Left renal pelvis (tissue), 4 donors: ENCODE measurements at places on chromosomes 16 and 17. TPM values are rescaled to one million over a fixed set of nuclear protein-coding genes. Genes with fewer than 3 reads are reported as not detected.

- no peak for DNase-seq
These were observed 27.2 kb downstream of the LLGL2 start for GRCh38 chr17:75552425-75553294.

DNA sequence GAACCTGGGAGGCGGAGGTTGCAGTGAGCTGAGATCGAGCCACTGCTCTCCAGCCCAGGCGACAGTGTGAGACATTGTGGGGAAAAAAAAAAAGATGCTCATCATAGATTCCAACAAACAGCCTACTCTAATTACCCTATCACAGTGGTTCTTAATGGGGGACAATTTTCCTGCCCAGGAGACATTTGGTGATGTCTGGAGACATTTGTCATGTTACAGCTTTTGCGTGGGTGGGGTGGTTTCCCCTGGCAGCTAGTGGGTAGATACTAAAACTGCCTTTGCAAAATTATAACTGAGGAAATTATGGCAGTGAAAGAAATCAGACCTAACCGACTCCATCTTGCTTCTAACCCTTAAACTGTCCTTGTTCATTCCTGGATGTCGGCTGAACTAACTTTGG is 92.5 kb upstream of the RBL2 start:
- no peak for DNase-seq

DNA sequence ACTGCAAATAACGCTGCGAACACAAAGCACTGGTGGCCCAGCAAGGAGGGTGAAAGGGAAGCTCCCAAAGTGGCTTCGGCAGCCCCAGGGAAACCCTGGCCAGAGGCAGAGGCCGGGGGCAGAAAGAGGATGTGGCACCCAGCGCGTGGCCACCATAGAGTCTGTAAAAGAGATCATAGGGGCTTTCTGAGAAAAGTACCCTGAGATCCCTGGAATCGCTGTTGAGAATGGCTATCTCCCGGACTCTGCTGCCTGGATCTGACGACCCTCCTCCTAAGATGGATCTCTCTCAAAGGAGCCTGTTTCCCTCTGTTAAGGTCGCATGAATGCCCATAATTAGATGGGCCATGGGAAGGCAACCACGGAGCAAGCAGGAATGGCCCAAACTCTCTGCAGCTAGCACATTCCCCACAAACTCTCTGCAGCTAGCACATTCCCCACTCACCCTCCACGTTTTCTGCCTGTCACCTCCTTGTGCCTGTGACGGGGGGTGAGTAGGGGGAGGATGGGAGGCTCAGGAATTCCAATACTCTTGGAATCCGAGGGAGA is 364.4 kb downstream of the XYLT1 start:
- DNase-seq = no peak

Gene TBC1D3E
- polyA plus RNA-seq = not detected

DNA sequence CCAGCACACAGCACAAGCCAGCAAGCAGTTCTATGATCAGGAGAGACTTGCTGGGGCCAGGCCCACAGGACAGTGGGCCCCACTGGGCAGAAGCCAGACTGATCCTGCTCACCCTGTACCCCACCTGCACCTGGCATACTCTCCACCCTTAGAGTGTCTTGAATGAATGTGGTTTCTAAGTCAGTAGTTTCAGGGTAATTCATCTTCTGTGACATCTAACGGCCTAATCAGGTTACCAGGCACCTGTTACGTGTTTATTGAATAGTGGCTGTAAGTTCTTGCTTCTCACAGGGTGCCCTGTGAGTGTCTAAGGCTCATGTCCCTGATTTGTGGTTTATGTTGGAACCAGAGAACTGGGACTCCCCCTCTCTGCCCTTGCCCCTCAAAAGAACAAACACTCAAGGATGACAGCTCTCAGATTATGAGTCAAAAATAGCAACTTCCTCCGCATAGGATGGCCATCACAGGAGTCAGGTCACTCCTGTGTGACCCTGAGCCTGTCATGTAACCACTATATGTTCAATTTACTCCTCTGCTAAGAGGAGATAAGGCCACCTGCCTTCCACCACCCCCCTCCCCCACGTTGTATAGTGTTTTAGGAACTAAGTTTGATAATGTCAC is 7.0 kb upstream of the OR2C1 start:
- DNase-seq = no peak

DNA sequence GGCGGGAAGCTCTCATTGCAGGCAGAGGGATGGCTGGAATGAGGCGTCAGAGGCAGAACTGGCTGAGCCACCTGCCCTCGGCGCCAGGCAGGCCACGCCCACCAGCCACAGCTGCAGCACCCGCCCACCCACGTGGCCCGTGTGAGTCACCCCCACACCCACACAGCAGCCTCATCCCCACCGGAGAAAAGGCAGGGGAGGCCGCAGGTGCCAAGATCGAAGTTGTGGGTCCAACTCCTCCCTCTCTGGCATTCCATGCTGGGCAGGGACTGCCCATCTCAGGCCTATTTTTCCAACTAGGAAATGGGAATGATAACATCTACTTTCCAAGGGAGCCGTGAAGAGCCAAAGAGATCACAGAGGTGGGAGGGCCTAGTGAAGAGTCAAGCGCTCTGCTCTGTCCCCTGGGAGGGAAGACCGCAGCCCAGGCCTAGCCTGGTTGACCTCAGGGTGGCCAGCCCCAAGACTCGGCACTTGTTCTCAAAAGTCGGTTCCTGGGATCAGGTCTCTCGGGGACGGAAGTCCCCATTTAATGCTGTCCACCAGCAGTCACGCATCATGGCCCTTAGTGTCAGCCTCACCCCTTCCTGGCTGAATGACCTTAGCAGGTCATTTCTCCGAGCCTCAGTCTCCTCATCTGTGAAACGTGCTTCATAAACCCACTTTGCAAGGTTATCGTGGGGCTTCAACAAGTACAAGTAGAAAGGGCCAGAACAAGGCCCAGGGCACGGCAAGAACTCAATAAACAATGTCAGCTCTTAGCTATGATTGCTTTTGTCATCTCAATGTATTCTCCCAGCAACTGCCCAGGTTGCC is at the start of gene TRPV3:
TRPV3 (minus strand) TSS at position 45 of the 816 bp plus-strand sequence. CDS start 2,962 bp downstream, outside the sequence.
- no peak for DNase-seq

Gene CHST5
- 0.56 TPM for polyA plus RNA-seq

DNA sequence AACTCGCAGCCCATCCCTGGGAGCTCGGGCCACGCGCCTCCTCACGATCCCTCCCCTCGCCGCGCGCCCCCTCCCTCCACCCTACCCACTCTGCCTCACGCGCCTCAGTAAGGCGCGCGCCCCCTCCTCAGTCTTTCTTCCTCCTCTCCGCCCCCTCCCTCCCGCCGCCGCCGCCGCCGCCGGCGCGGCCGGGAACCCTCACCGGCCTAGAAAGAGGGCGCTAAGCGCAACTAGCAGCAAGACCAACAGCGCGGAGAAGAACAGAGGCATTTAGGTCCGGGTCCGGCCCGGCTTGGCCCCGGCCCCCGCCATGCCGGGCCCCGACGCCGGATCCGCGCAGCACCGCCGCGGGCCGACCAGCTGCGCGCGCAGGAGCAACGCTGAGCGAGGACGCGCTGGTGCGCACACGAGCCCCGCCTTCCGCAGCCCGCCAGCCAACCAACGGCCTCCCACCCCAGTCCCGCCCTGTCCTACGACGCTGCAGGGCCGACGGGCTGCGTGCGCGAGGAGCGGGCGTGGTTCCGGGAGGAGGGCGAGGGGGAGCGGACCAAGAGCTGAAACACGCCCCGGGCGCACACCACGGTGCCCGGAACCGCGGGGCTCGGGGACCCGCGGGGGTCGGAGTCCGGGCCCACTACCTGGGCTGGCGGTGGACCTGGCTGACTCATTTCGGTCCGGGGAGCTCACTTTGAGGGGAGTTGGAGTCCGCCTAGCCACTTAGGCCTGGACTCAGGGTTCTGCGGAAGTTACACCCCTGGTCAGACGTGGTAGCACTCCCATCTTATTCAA is at the start of gene BLTP2:
BLTP2 (minus strand) TSS at position 372 of the 789 bp plus-strand sequence; CDS start at position 270, 102 bp downstream.
- DNase-seq = peak; percentile 88

GRCh38 chr17:78461799-78462053 is 83.3 kb downstream of the PGS1 start:
- DNase-seq = no peak

GRCh38 chr16:54273566-54273965 is 13.0 kb downstream of the IRX3 start:
- no peak for DNase-seq

Gene KRT39
- polyA plus RNA-seq = not detected

DNA sequence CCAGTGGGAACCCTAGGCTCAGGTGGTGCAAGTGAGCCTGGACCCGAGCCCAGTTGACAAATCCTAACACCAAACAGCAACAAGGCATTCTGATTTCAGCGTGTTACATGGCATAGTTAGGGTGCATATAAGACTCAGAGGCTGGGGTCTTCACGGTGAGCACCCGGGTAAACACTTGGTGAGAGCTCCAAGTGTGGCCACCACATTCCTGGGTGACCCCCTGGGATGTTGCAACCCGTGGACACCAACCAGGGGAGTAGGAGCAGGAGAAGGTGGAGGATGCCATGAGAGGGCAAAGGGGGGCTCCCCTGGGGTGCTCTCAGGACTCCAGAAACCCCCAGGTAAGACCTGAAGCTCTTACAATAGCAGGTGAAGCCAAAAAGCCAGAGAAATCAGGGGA is 69.9 kb upstream of the CDH5 start:
- DNase-seq = no peak

Gene VAT1
- polyA plus RNA-seq = 107 TPM

- DNase-seq = no peak
These were observed 5.9 kb downstream of the UQCRC2 start for GRCh38 chr16:21959050-21959449.

Gene KCTD19
- 0.98 TPM for polyA plus RNA-seq

DNA sequence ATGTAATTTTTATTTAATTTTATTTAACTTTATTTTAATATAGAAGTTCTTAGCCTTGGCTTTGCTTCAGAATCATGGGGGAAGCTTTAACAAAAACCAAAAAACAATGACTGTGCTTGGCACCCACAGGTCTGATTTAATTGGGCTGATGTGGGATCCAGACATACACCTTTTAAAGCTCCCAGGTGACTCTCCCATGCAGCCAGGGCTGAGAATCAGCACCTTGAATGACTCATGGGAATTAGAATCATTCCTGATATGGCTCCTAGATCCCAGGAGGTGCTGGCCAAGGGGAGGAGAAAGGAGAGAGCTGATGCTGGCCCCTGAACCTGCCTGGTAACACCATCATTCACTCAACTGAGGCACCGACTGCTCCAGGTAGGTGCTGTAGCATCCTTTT is 240.7 kb downstream of the PARN start:
- no peak for DNase-seq

GRCh38 chr16:86195863-86196630 is 297.1 kb downstream of the IRF8 start:
- no peak for DNase-seq

DNA sequence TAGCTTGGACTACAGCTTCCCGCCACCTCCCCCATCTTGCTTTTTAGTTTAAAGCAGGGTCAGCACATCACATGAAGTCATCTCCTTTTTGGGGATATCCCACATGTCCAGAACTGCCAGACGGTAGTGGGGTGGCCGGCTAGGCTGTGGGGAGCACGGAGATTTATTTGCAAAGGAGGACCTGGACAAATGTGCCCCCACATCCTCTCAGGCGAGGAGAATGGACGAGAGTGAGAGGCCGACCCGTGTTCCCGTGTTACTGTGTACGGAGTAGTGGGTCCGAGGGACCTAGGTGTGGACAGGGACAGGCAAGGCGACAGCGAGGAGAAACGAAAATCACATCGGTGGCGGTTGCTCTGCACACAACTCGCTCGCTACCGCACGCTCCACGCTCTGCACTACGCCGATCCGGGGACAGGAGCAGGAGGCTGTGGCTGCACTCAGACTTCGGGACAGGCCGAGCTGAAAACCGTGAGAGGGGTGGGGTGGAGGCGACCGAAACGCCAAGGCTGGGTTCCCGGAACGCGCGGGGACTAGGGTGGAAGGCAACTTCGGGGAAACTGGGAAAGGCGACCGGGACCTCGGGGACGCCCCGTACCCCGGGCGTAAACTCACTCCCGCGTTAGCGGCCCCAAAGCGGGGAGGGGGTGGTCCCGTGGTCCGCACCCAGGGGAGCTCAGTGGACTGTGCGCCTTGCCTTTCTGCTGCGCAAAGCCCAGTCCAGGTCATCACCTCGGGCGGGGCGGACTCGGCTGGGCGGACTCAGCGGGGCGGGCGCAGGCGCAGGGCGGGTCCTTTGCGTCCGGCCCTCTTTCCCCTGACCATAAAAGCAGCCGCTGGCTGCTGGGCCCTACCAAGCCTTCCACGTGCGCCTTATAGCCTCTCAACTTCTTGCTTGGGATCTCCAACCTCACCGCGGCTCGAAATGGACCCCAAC is at the start of gene MT1A:
MT1A (plus strand) TSS at position 853 of the 937 bp plus-strand sequence; CDS start at position 926, 73 bp downstream.
- DNase-seq = no peak

Gene MYH1
- 0.04 TPM for polyA plus RNA-seq

DNA sequence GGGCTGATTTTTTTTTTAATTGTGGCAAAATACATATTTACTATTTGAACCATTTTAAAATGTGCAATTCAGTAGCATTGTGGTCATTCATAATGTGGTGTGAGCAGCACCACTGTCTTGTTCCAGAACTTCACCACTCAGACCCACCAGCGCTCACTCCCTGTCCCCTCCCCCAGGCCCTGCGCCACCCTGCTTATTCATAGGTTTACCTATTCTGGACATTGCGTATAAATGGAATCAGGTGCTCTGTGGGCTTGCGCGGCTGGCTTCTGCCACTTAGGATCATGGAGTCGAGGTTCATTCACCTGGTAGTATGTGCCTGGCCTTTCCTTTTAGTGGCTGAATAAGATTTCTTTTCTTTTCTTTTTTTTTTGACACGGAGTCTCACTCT is 59.4 kb downstream of the NT5M start:
- DNase-seq = no peak

DNA sequence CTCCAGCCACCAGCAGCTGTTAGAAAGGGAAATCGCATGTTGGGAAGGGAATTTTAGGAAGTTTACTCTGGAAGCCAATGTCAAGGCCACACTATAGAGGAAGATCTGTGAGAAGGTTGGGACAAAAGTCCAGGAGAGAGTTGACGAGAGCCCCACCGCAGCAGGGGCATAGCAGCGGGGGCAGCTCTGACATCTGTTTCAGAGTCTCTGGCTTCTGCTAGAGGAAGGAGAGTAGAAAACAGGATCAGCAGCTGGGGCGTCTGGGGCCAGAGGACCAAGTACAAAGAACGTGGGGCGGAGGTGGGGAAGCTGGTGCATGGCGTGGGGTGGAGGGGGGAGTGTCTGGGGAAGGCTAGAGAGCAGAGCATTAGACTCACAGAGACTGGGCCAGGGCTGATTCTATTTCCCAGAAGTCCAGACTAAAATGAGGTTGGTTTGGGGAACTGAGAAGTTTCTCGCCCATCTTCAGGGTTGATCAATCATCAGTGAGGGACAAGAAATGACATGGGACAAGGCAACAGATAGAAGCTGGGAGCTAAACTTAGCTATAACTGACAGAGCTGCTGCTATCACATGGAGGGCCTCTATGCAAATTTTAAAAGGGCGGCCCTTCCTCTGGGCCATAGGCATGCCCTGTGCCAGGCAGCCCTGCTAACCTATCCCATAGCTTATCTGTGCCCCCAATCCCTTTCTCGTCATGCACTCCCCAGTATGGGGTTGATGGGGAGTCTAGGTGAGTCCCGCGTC is 1.2 kb downstream of the RABEP2 start:
- DNase-seq = no peak

Gene MT1M
- polyA plus RNA-seq = 1.1 TPM
